Activated CD4-positive, alpha-beta memory T cell treated with anti-CD3 and anti-CD28 coated beads, Interleukin-2, amount 10 ng/mL, durations not matched to agents 7 days and 5 days (primary cell): ENCODE measurements at places on chromosomes 2 and 18.

GRCh38 chr2:39663187-39663930 is 2.4 kb upstream of the TMEM178A start:
- DNase-seq: no peak

DNA sequence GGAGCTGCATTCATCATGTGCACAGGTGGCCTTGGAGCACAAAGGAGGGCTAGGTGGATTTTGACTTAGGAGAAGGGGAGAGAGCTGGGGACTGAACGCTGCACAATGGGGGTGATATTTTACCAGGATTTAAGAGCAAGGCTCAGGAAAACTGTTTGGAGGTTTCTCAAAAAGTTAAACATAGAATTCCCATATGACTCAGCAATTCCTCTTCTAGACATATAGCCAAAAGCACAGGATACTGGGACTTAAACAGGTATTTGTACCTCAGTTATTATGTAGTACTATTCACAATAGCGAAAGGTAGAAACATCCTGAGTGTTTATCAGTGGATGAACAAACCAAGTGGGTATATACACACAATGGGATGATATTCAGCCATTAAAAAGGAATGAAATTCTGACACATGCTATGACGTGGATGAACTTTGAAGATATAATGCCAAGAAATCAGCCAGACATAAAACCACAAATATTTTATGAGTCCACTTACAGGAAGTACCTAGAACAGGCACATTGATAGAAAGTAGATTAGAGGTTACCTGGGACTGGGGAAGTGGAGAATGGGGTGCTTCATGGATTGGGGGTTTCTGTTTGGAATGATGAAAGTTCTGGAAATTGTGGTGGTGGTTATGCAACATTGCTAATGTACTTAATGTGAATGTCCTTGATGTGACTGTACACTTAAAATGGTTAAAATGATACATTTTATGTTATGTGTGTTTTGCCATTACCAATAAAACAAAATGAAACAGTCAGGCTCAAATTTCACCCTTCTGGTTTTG is 216.9 kb downstream of the HAUS1 start:
- DNase-seq: no peak

GRCh38 chr2:117996525-117996924 is 17.3 kb downstream of the CCDC93 start:
- DNase-seq: no peak

DNA sequence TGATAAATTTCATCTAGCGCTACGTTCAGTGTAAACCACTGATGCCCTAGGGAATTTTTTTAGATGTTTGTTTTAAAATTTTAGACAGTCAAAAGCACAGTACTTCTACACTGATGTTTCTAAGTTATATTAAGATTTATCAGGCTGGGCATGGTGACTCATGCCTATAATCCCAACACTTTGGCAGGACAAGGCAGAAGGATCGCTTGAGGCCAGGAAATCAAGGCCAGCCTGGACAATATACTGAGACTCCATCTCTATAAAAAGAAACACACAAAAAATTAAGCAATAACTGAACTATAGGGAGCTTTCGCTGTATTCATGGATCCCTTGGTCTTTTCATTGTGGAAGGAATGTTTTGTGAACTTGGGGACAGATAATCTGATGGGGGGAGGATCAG is 50.6 kb upstream of the MAPRE2 start:
- no peak for DNase-seq

GRCh38 chr2:149562324-149562723 is 25.3 kb downstream of the MMADHC start:
- DNase-seq: no peak

- no peak for DNase-seq
Observed at GRCh38 chr2:30628341-30628740, 178.9 kb downstream of the CAPN13 start.

- no peak for DNase-seq
Observed at GRCh38 chr2:218877891-218878290, 2.8 kb upstream of the WNT10A start.

DNA sequence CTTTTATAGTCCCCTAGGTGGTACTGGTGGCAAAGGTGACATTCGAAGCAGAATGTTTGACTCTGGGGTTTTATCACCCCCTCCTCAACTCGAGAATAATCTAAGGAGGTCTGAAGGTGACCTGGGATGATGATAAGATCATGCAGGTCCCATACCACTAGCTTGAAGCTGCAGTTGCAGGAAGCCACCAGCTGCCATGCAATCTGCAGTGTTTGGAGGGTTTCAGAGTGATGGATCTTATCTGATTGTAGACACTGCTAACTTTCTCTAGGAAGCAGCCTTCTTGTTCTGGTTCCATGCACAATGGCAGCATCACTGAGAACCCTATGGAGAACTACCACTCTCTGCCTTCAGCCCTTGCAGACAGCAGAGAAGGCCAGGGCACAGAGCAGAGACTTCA is 59.4 kb upstream of the LRPPRC start:
- DNase-seq: no peak

- DNase-seq: no peak
Observed at GRCh38 chr2:167057446-167057845, 169.2 kb downstream of the XIRP2 start.

DNA sequence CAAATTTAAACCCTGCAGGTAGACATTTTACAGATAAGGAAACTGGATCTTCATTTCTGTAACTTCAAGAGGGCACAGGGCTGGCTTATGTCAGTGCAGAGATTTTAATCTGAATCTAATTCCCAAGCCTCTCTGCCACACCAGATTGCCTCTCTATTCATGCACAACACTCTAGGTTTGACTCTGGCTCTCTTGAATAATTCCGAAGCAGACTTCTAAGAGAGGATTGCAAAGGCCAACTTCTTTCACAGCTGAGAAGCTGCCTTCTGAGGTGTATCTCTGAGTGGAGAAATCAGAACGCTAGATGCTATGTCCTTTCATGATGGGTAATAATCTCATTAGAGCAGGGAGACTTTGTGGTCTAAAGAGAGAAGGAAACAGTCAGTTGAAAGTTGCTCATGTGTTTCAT is 20.1 kb upstream of the MGAT5 start:
- DNase-seq: no peak

DNA sequence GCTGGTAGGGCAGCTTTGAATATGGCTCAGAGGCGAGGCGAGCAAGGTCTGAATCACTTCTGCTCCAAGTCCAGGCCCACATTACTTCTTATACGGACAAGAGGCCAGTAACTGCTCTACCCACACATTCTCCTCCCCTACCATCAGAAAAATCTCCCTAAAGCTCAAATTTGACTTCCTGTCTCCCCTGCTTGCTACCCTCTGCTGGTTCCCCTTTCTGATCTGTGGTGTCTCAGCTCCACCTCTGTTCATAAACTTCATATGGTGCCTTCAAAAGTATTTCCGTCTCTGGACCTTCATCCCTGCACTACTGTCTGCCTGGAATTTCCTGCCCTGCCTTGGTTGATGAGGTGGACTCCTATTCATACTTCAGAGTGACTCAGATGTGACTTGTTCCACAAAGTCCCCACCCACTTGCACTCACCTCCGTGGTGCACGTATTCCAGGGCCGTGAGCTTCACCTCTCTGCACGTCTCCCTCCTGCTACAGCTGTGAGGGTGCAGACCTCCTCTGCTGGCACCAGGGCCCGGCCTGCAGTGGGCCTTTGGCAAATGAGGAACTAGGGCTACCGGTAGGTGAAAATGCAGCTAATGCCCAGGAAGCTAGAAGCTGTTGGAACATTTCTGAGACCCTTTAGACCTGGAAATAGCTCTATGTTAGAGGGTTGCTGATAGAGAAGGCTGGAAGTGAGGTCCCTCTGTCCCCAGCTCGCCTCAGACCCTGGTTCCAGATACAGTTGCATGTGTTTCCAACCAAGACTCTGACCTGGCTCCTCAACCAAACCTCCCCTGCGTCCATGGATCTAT is 24.6 kb upstream of the KCMF1 start:
- peak; percentile 69 for DNase-seq

- DNase-seq: no peak
Observed at GRCh38 chr2:145561152-145561551, 1041.2 kb upstream of the ZEB2 start.

GRCh38 chr2:240451791-240452461 is 16.5 kb downstream of the GPC1 start:
- DNase-seq: no peak

GRCh38 chr2:170715932-170716777 is 1.0 kb downstream of the SP5 start:
- DNase-seq: no peak

DNA sequence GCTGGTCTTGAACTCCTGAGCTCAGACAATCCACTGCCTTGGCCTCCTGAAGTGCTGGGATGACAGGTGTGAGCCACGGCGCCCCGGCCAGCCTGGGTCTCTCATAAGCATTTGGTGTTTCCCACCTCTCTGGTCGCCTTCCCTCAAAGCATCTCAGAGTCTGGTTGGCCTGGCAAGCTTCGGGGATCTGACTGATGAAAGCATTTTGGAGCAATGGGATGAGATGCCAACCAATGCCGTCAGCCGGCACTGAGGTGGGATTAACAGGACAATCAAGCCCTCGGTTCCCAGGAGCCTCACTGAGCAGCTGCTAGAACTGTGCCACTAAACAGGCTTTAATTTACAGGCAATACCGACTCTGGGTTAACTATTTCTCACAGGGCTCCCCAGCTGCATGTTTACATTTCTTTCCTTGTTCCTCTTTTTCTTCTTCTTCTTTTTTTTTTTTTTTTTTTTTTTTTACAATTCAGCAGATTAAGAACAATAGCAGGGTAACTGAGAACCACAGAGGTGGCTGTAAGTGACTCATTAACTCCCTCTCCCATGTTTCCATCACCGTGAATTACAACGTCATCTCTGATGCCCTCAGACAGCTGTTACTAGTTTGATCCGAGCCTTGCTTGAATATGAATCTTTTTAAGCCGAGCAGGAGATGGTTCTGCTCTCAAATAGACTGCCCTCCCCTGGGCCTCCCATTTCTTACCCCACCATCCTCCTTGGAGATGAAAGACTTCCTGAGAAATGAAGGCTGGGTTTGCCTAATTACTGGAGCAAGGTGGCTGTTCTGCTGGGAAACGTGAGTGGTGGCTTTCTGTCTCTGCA is 37.9 kb downstream of the ODC1 start:
- no peak for DNase-seq

- DNase-seq: no peak
Observed at GRCh38 chr2:68292108-68292710, 27.5 kb downstream of the CNRIP1 start.

- DNase-seq: no peak
Observed at GRCh38 chr18:42782929-42783328, 332.6 kb downstream of the RIT2 start.

- no peak for DNase-seq
Observed at GRCh38 chr18:44911773-44912172, 231.1 kb downstream of the SETBP1 start.
